ENCODE measurements at places on chromosomes 12 and 14.

DNA sequence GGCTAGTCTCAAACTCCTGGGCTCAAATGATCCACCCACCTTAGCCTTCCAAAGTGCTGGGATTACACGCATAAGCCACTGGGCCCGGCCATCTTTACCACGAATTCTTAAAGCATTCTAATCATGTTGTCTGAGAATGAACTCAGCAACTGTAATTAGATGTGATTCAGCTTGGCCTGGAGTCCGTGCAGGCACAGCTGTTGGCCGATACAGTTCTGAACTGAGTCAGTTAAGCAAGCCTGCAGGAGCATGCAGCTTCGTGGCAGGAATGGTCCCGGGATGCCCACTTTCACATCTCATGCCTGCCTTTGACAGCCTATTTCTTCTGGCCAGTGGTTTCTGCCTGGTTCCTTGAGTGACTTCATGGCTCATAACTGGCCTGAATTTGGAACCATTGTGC lies 194.1 kb downstream of the ANO6 start:
- DNase-seq, result peak; percentile 81

DNA sequence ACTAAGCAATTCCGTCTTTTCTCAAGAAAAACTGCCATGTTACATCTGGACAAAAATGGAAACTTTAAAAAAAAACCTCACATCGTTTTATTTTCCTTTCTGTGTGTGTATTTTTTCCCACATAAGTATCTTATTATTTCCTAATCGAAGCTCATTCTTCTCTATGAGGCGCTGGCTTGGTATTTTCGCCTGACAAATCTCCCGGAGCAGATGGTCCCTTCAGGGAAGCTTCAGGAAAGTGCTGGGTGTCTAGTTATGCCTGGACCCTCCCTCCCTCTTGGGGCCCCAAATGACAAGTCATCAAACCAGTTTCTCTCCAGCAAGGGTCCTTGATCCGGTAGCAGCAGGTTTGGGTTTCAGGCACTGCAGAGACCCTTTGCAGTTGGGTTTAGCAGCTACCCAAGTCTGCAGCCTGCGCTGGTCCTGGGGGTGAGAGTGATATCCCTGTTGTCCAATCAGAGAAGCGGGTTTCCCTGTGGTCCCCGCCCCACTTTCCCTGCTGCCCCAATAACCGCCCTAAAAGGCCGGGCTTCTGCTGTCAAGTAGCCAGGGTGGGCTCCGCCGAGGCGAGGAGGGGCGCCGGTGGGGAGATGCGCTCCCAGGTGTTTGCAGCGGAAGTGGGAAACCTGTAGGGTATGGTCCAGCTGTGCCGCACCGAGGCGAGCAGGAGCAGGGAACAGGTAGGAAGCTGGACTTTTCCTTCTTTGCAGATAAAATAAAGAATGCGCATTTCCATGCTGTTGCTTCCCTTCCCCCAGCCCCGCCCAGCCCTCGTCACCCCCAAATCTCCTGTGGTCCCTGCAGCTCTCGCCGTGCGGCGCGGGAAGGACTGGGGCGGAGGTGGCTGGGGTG lies at the start of gene CNTN1:
Gene CNTN1, plus strand, starts transcription at position 527 of the 852 bp plus-strand sequence.
- peak; percentile 76 for DNase-seq

GRCh38 chr14:69708049-69708448 lies 58.9 kb upstream of the SRSF5 start:
- no peak for DNase-seq

- DNase-seq, result no peak
Observed at GRCh38 chr14:100892496-100893227, 10.9 kb downstream of the RTL1 start.

GRCh38 chr14:41548666-41549065 lies 58.0 kb upstream of the LRFN5 start:
- no peak for DNase-seq

GRCh38 chr12:7129287-7129871 lies 690 bp upstream of the RBP5 start:
- peak; percentile 22 for DNase-seq

DNA sequence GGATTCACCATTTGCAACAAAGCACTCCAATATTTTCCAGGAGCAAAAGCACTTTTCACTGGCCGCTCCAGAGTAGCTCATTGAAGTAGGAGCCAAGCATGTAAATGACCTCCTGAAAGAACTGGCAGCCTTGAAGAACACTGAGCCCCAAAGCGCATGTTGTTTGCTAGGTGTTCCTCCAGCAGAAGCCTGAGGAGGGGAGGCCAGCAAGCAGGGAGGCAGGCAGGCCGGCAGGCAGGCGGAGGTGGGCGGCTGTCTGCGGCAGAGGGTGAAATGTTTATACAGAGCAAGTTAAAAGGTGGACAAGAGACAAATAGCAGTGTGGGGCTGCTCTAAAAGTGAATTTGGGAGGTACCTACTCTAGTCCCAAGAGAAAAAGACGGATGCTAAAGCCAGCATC lies 439.4 kb downstream of the CCDC91 start:
- no peak for DNase-seq

GRCh38 chr12:126930234-126930633 lies 1336.7 kb upstream of the TMEM132C start:
- no peak for DNase-seq

- DNase-seq, result peak; percentile 45
Observed at GRCh38 chr12:19841451-19841850, 402.2 kb downstream of the AEBP2 start.

- peak; percentile 1 for DNase-seq
Observed at GRCh38 chr12:122935318-122935717, 30.9 kb downstream of the ABCB9 start.

GRCh38 chr12:905261-906031 lies 44.0 kb downstream of the RAD52 start:
- DNase-seq, result no peak

GRCh38 chr14:51929166-51929565 lies 60.2 kb upstream of the RTRAF start:
- peak; percentile 15 for DNase-seq

- DNase-seq, result peak; percentile 70
Observed at GRCh38 chr12:118979763-118980406, 1.5 kb upstream of the SRRM4 start.

- DNase-seq, result no peak
Observed at GRCh38 chr12:107840186-107840585, 65.7 kb downstream of the ASCL4 start.

DNA sequence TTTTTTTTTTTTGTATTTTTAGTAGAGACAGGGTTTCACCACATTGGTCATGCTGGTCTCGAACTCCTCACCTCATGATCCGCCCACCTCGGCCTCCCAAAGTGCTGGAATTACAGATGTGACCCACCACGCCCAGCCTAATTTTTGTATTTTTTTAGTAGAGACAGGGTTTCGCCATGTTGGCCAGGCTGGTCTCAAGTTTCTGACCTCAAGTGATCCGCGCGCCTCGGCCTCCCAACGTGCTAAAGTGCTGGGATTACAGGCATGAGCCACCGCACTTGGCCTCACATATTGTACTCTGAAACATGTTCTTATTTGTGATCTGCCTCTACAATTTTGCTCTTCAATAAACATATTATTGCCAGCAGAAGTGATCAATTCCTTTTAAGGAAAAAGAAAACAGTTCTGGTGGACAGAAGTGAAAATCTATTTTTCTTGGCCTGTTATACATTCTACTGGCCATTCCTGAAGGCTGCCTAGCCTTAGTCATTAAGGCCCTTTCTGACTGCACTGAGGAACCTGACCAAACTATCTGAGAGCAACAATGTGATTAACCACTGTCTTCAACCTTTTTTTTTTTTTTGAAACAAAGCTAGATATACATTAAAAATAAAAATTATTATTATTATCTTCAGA lies 36.1 kb downstream of the SNX6 start:
- no peak for DNase-seq

DNA sequence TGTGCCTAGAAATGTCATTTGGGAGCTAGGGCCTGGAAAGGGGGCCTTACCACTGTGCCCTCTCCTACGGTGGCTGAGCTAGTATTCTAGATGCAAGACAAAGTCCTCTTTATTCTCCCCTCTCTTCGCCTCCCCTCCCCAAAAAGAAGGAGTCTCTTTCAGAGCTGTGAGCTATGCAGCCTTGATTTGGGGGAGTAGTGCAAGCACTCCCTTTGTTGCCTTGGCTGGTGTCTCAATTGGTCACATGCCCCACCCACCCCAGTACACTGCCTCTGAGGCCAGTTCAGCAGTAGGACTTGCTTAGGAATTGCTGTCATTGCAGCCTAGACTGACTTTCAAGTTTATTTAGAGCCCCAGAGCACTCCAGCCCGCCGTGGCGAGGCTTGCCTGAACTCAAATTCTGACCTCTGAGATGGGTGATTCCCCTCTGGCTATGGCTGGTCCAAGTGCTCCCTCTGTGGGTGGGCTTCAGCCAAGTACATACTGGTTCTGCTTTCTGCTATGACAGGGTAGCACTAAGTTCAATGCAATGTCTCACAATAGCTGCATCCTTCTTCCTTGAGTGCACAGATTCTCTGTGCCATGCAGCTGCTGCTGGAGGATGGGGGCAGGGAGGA lies 37.0 kb upstream of the FBXO33 start:
- DNase-seq, result no peak

GRCh38 chr12:82426586-82426985 lies 68.3 kb downstream of the METTL25 start:
- DNase-seq, result no peak

DNA sequence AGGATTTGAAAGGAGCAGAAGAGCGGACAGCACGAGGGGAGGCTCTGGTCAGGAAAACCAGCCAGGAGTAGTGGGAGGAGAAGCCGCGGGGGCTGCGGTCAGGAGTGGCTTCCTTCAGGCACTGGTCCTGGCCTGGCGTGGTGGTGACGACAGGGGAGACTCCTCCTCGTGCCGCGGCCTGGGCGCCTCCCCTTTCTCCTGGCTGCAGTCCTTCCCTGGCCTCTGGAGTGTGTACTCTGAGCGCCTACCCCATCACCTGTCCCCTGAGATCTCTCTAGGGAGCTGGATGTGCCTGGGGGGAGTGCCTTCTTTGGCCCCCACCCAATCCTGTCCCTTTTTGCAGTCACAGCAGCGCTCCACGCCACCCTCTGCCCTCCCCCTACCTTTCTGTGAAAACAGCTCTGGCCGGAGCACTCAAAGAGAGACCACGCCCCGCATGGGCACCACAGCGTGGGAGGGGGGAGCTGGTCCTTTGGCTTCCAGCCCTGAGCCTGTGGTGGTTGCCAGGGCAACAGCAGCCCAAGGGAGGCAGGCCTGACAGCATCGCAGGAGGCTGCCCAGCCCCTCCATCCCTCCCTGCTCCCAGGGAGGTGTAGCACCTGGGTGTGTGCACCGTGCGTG lies 125.9 kb downstream of the CALM1 start:
- no peak for DNase-seq

DNA sequence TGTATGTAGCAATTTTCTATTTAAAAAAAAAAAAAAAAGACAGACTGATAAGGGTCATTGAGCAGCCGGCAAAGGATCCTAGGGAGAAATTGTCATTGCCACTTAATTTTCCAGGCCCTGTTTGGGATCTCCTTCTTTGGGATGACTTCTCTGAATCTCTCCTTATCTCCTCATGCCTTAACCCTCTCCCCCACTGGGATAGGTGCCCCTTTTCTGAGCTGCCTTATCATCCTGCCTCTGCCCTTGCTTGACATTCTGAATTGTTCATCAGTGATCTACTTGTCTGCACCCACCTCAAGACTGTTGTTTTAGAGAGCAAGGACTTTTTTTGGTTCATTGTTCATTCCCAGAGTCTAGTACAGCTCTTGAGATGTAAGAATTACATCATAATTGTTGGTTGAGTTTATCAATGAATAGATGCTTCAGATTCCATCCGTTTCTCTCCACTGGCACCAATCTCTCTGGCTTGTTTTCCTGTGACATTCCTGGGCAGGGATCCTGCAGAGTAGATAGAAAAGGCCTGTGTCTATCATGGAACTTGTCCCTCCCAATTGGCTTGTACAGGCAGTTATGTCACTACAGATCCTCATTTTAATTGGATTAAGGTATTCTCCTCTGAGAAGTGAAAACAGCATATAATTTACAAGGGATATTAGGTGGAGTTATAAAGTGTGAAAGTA lies 42.6 kb downstream of the SOCS2 start:
- peak; percentile 32 for DNase-seq

DNA sequence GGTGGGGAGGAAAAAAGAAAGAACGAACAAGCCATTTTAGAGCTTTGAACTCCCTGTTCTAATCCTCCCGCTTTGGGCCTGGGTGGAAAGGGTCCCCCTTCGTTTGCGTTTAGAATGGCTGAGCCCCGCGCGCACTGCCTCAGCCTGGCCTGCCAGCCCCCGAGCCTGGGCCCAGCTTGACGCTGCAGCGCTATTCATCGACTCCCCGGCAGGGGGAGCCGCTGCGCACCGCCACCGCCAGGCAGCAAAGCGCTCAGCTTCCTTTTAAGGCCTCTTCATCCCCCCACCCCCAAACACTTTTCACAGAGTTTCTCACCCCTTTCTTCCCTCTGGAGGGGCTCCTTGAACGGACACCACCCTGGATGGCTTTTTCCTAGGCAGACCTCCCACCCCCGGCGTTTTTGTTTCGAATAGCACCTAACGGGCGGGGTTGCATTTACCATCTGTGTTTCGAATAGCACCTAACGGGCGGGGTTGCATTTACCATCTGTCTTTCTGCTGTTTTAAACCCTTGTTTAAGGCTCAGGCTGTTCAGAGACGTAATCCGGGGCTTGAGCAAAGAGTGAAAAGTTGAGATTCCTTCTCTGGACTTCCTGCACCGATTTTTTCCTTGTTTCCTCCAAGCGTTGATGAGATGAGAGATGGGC lies 56.4 kb upstream of the PIWIL1 start:
- DNase-seq, result peak; percentile 79

- DNase-seq, result no peak
Observed at GRCh38 chr14:29390081-29390832, 537.4 kb downstream of the PRKD1 start.

GRCh38 chr12:114269153-114269552 lies 136.8 kb downstream of the TBX5 start:
- no peak for DNase-seq

DNA sequence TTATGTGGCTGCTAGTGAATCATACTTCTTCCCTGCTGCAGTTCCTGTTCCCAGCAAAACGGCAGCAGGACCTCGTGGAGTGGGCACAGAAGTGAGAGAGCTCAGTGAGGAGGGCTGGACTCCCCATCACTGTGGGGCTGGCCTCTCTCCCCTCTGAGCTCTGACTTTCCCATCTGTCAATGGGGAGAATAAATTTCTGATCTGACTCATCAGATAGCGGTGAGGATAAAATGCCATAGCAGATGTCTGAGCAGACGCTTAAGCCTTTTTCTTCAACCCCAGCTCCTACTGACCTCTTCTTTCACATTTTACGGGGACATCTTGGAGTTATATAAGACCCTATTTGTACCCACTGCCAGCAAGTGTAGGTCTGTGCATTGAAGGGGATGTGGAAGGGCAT lies 116.6 kb downstream of the CRACR2A start:
- no peak for DNase-seq

- DNase-seq, result no peak
Observed at GRCh38 chr14:64178814-64179213, 115.4 kb downstream of the ESR2 start.

DNA sequence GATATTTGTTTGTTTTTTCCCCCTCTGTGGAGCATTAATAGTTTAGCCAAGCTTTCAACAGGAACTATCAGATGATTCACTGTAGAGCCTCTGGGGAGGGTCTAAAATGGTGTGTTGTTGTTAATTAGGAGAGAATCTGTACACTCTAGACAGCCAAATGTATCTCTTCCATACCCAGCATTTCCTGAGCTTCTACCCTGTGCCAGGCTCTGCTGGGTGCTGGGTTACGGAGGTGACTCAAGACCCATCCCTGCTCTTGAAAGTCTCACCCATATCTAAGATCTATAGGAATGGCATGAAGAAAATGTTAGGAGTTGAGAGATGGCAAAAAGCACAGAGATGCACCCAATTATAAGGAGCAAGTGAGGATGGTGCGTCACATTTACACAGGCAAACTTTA lies 245.8 kb downstream of the C12orf75 start:
- DNase-seq, result no peak

GRCh38 chr12:64221651-64222008 lies 466 bp downstream of the KICS2 start:
- DNase-seq, result peak; percentile 87

GRCh38 chr14:38174711-38175110 lies 33.0 kb upstream of the SSTR1 start:
- no peak for DNase-seq

All from GM03348 (cell line).